Lung (tissue), 17 donors: ENCODE measurements at places on chromosomes 11 and 22. TPM values are rescaled to one million over a fixed set of nuclear protein-coding genes. Genes with fewer than 3 reads are reported as not detected.

LDHA gene
- total RNA-seq: 373 TPM

B3GAT1 gene
- total RNA-seq: 0.40 TPM

DNA sequence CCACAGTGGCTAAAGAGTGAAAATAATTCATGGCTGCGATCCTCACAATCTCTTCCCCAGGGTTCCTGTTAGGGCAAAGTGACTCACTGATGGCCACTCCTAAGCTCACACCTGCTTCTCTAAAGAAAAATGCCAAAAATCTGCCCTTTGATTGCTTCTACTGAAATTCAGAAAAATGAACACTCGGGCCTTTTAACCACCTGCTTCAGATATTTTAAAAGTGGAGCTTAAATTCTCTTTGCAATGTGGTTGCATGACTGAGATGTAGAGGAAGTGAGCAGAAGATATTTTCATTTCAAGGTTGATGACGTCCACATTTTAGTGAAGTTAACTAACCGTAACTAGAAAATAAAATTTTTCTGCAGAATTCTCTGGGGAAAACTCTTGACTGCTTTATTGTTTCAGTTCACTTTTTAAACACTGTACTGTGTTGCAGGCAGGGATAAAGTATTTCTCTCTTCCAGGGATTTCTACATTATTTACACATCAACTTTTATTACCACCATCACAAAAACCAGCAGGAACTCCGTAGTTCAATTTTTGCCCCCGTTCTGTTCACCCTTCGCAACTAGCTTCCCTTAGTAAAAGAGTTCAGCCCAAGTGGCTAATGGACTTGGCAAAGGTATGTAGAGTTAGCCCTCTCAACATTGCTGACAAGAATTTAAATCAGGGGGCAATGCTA lies 8.5 kb downstream of the RAB30 start:
- H3K27me3 ChIP-seq: no peaks in the 10 kb centered on the region
- no peaks in the 10 kb centered on the region for H3K4me1 ChIP-seq
- no peak overlapping the region for H3K4me3 ChIP-seq
- H3K27ac ChIP-seq: no peak overlapping the region
- H3K36me3 ChIP-seq: no peaks in the 10 kb centered on the region

DNA sequence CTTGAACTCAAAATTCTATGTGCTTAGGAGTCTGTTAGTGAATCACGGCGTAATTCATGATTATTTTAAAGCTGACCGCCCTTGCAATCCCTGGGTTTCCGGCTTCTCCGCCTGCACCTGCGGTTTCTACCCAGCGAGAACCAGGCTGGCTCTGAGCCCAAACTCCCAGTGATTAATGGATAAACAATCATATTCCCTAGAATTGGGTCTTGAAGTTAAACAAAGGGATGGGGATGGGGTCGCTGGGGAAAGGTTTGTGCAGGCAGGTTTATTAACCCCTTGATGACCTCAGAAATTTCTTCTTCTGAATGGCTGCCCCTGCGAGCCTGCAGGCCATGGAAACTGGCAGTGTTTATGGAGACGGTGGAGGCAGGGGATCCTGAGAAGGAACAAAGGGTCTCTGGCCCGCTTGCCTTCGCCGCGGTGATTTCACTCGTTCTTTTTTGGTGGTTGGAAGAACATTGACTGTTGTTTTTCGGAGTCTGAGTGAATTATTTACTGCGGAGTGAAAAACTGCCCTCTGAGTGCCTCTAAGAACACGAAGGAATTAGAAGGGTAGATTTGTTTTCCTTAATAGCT lies 1000.3 kb downstream of the BRD1 start:
- no peak overlapping the region for H3K27ac ChIP-seq
- DNase-seq: peak; percentile 14
- no peak overlapping the region for H3K4me3 ChIP-seq
- peaks cover 2% of the 10 kb centered on the region for H3K27me3 ChIP-seq
- H3K36me3 ChIP-seq: no peaks in the 10 kb centered on the region

- H3K36me3 ChIP-seq: peaks cover 28% of the 10 kb centered on the region
- H3K4me1 ChIP-seq: peaks cover 2% of the 10 kb centered on the region
- no peak overlapping the region for H3K4me3 ChIP-seq
- no peaks in the 10 kb centered on the region for H3K27me3 ChIP-seq
- no peak overlapping the region for H3K27ac ChIP-seq
Measured at GRCh38 chr11:36278531-36279282, 10.5 kb downstream of the COMMD9 start.

GRCh38 chr11:26580929-26581328 lies 8.9 kb upstream of the MUC15 start:
- peaks cover 23% of the 10 kb centered on the region for H3K4me1 ChIP-seq
- DNase-seq: peak; percentile 66
- H3K27me3 ChIP-seq: no peaks in the 10 kb centered on the region
- no peak overlapping the region for H3K4me3 ChIP-seq
- no peaks in the 10 kb centered on the region for H3K36me3 ChIP-seq

GRCh38 chr22:47854680-47855079 lies 1092.2 kb downstream of the TBC1D22A start:
- H3K27me3 ChIP-seq: no peaks in the 10 kb centered on the region
- peaks cover 16% of the 10 kb centered on the region for H3K4me1 ChIP-seq
- H3K4me3 ChIP-seq: no peak overlapping the region
- DNase-seq: no peak
- H3K27ac ChIP-seq: no peak overlapping the region
- no peaks in the 10 kb centered on the region for H3K36me3 ChIP-seq

DNA sequence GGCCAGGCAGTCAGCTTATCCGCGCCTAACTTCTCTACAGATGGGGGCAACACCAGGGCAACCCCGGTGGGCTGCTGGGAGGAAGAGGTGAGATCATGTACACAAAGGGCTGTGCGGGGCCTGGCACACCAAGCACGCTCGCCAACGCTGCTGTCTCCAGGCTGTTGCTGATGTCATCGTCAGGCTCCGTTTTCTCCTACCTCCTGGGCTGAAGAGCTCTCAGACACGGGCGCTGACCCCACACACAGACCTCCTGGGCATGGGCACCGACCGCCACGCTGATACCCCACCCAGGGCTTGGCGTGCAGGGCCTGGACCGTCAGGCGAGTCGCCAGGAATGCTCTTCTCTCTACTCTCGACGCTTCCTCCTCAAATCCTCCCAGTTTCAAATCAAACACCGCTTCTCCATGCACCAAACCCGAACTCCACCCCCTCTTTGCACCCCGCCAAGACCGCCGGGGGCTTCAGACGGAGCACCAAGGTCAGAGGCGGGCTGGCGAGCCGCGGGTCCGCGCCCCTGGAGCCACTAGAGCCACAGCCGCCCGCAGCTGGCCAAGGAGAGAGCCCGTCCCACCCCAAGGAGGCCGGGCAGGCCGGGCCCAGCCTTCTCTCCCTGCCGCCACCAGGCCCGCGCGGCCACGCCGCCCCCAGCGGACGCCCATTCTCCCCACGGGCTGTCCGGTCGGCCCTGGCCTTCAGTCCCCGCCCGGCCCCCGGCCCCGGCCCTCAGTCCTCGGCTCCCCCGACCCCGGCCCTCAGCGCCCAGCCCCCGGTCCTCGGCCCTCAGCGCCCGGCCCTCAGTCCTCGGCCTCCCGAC lies 772 bp downstream of the SBF1 start:
- peak overlapping the region; percentile 94 for H3K4me3 ChIP-seq
- H3K27me3 ChIP-seq: no peaks in the 10 kb centered on the region
- peaks cover 42% of the 10 kb centered on the region for H3K4me1 ChIP-seq
- no peaks in the 10 kb centered on the region for H3K36me3 ChIP-seq
- no peak overlapping the region for H3K27ac ChIP-seq

- H3K4me3 ChIP-seq: peak overlapping the region; percentile 30
- H3K36me3 ChIP-seq: no peaks in the 10 kb centered on the region
- no peaks in the 10 kb centered on the region for H3K27me3 ChIP-seq
- H3K27ac ChIP-seq: peak overlapping the region; percentile 54
Measured at GRCh38 chr11:46345131-46345597, 2.1 kb upstream of the DGKZ start.
